ENCODE measurements at places on chromosomes 3 and 15.

- no peak for DNase-seq
These were observed 44.2 kb upstream of the GOLIM4 start for GRCh38 chr3:168139947-168140346.

DNA sequence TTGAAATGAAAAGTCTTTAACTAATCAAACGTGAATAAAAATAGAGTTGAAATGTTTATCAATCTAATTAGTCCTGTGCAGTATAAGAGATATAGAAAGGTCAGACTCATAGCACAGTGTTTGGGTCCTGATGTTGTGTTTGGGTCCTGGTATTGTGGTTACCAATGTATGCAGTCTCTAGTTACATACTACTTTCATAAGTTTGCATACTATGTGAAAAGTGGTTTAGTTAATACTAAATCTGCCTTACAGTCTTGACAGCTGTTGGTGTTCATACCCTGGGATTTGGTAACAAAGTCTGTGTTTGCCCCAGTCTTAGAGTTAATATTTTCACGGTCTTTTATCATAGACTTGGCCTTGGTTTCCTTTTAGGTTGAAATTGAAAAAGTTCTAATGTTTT lies 41.7 kb downstream of the KIF15 start:
- no peak for DNase-seq

DNA sequence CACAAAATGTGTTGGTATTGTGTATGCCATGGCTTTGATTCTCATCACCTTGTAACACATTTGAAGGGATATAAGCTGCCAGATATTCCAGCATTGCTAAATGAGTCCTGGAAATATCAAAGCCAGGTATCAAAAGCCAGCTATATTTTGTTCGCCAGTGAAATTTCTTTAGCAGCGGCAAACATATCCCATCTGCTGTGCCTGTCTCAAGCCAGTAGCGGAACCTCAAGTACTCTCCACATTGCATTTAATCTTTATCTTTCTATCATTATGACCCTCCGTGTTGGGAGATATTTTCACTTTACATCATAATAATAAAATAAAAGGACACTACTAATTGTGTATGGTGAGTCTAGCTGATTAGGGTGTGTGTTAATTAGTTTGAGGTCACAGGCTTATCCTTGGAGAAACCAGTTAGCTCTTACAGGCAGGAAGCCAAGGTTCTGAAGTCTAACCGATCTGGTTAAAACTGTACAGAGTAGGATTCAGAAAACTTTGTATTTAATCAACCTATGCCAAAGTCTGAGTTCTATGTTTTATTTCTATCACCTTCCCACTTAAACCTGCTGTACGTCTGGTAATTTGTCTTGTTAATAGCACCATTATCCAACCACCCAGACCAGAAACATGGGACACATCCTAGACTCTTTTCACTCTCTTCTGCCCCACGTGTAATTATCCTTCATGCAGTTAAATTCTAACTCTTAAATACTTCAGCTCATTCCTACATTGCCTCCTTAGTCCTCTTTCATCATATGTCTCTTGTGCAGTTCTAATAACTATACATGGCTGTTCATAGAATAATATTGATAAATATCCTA lies 14.5 kb downstream of the TIPARP start:
- DNase-seq: no peak

DNA sequence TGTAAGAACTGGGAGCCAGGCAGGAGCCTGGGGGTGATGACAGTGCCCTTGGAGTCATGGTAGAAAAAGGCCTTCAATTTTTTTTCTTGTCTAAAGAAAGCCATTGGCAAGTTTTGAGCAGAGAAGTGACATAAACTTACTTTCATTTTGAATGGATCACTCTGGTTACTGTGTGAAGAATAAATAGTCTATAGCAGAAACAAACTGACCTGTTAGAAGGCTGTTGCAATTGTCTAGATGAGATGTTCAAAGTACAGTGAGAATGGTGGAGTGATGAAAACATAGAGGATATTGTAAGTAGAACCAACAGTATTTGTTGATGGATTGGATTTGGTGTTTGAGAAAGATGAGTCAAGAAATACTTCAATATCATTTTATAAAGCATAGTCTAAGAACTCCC lies 439.9 kb downstream of the TBL1XR1 start:
- DNase-seq: no peak

GRCh38 chr3:101102678-101103296 lies 109.6 kb upstream of the ABI3BP start:
- DNase-seq: no peak

DNA sequence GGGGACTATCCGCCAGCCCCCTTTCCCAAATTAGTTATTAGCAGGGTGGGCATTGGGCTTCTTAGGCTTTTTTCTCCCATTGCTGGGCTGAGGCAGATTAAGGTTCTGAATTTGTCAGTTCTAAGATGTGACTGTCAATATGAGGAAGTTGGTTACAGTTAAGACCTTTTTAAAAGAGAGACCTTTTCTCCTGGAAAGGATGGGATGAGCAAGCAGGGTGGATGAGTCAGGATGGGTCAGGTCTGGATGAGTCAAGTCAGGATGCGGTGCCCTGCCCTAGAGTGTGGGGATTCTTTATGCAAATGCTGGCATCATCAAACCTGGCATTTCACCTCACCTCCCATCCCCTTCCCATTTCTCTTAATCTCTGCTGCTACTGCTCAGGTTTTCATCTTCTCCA lies 1.9 kb downstream of the AEN start:
- DNase-seq: peak; percentile 61

GRCh38 chr15:40906991-40907802 lies 12.9 kb downstream of the VPS18 start:
- peak; percentile 72 for DNase-seq

GRCh38 chr15:51688863-51689262 lies 7.6 kb downstream of the SCG3 start:
- peak; percentile 7 for DNase-seq

GRCh38 chr3:194824701-194825111 lies 139.0 kb downstream of the FAM43A start:
- no peak for DNase-seq

DNA sequence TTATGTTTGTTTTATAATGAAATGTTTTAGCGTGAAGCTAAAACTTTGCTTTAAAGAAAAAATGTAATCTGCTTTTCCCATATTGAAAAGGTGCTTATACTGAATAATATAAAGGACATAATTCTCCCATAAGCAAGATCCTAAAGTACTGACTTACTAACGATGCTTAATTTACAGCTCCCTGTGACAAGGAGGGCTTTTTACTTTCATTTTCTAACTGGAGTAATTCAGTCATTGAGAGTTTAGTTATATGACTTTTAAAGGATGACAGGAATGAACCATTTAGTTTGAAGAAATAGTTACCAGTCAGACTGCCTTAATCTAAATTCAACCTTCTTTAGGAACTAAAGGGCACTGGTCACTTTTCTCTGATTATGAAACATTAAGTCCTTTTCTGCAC lies 19.3 kb upstream of the ZPLD1 start:
- no peak for DNase-seq

- no peak for DNase-seq
These were observed 767 bp downstream of the SEMA3F start for GRCh38 chr3:50155891-50156290.

- DNase-seq: no peak
These were observed 492.4 kb downstream of the MCTP2 start for GRCh38 chr15:94723801-94724200.

- DNase-seq: no peak
These were observed 3.8 kb upstream of the PLXND1 start for GRCh38 chr3:129610276-129610675.

- no peak for DNase-seq
These were observed 128.7 kb downstream of the DMXL2 start for GRCh38 chr15:51493892-51494291.

- DNase-seq: no peak
These were observed 103.5 kb downstream of the ITPR1 start for GRCh38 chr3:4596612-4597011.

GRCh38 chr3:30693470-30694120 lies 87.2 kb downstream of the TGFBR2 start:
- DNase-seq: peak; percentile 78

DNA sequence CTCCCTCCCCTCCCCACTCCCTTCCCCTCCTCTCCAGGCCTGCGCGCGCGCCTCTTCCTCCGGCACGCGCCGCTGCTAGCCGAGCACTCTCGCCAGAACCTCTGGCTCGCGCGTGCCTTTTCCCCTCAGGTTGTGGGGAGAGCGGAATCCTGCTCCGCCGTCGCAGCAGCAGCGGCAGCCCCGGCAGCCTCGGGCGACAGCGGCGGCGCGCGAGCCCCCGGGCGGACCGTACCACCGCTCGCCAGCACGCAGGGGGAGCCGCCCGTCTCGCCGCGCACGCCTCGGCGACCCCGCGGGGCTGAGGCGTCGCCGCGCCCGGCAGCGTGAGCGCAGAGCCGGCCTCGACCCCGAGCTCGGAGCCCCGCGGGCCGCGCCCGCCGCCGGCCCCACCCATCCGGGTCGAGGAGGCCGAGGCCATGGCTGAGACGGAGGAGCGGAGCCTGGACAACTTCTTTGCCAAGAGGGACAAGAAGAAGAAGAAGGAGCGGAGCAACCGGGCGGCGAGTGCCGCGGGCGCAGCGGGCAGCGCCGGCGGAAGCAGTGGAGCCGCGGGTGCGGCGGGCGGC lies at the start of gene CDV3:
CDV3 (plus strand) TSS at position 58 of the 566 bp plus-strand sequence; CDS start at position 417, 359 bp downstream.
- DNase-seq: no peak

All from CD4-positive, alpha-beta T cell treated with Interferon alpha-2 for 1 hour (primary cell).